H7 (cell line): ENCODE measurements at places on chromosomes 1 and 21. TPM values are rescaled to one million over a fixed set of nuclear protein-coding genes. Genes with fewer than 3 reads are reported as not detected.
A peak's percentile ranks its signal among the peaks of the same experiment; 100 is the strongest.

The ASPM gene
- 48.3 and 65.0 TPM in 2 replicates for total RNA-seq

DNA sequence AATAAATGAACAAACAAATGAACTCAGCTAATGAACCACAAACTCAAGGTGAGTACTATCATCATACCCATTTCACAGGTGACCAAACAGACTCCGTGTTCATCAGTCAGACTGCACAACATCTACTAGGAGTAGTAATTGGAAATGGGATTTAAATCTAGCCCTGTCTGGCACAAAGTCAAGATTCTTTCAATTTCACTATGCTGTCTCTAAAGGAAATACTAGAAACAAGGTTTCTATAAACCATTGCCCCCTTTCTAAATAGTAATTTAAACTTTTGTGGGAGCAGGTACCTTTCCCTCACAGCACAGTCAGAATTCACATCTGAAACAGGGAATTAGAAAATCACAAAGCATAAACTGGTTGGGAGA, 160.3 kb downstream of the TGFBR3 start:
- DNase-seq = no peak

DNA sequence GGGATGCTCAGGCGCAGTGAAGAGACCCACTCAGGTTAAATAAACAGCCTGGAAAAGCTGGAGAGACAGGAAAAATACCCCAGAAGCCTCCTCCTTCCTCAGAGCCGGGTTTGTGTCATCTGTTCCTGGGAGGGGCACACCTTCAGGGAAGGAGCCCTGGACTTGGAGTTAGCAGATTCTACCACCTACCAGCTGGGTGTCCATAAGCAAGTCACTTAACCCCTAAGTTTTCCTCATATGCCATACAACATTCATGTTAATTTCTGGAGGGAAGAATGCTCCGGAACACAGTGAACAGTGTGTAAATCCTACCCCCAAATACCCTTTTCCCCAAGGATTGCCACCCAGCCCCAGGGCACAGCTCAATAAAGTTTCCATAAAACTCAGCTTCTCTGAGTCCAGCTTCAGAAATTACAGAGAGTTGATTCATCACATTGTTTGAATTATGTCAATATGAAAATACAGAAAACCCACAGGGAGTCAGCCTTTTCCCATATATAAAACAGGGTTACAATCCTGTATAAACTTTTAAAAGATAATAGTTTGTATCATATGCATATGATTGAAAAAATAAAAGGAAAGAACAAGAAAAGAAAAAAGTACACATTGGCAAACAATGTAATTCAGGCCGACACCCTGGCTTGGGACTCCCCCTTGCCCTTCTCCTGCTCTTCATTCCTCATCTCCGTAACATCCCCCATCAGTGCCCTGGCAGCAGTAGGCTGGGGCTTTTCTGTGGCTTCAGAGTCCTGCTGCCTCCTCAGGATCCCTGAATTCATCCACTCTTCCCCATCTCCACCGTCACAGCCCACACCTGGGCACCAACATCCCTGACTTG, 291.8 kb upstream of the USP24 start:
- DNase-seq = no peak

- no peak for DNase-seq
These were observed 3.3 kb upstream of the IRF2BP2 start for GRCh38 chr1:234613128-234613875.

- DNase-seq = peak; percentile 13
These were observed 150.8 kb downstream of the CAMTA1 start for GRCh38 chr1:6935911-6936690.

DNA sequence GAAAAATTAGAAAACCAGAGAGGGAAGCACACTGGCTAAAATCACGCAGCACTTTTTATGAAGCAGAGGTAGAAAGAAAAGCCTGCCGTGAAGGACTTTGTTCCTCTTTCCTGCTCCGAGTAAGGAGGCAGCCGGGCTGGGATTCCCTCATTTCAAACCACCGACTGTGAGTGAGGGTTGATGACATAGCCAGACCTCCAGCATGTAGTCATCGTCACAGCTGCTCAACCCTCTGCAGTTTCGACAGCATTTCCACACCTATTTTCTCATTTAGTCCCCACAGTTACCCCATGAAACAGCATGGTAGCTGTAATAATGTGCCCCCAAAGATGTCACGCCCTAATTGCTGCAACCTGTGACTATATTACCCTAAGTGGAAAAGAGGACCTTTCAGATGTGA, 35.3 kb downstream of the FCRL5 start:
- no peak for DNase-seq
